ENCODE measurements at places on chromosomes 6 and 20.

GRCh38 chr6:117288083-117288715, 22.8 kb downstream of the VGLL2 start:
- DNase-seq, result no peak

DNA sequence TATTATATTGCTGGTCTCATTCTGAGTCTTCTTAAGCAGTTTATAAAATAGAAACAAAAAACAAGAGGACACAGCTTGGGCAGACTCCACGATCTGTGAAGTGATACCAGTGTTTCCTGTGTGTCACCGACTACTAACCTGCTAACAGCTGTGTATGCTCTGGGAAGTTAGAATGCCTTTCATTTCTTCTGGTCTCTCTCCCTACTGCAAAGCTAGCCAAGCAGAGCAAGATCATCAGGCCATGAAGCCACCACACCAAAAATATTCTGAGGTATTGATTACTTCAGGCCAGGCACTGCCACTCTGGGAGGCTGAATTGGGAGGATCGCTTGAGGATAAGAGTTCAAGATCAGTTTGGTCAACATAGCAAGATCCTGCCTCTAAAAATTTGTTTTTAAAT, 46.9 kb upstream of the SMIM29 start:
- no peak for DNase-seq

DNA sequence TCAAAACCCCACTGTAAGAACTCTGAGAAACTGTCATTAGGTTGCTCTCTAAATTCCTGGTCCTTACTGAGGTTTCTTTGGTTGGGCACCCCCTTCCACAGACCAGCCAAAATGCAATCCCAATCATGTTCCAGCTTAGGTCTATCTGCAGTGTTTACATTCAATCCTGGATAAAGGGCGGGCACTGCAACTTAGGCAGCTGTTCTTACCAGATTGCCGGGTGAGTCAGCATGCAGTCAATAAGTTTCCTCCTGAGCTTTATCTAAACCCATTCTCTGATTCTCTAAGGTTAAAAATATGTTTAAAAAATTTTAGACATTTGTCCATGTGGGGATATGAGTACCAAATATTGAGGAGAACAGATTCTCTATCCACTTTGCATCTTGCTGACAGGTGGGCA, 197.8 kb downstream of the HAO1 start:
- DNase-seq, result no peak

- DNase-seq, result no peak
Measured at GRCh38 chr6:33344701-33345697, 27.5 kb upstream of the ZBTB22 start.

- no peak for DNase-seq
Measured at GRCh38 chr20:47917549-47918070, 132.3 kb upstream of the SULF2 start.

- DNase-seq, result no peak
Measured at GRCh38 chr6:56023829-56024228, 148.4 kb upstream of the BMP5 start.

DNA sequence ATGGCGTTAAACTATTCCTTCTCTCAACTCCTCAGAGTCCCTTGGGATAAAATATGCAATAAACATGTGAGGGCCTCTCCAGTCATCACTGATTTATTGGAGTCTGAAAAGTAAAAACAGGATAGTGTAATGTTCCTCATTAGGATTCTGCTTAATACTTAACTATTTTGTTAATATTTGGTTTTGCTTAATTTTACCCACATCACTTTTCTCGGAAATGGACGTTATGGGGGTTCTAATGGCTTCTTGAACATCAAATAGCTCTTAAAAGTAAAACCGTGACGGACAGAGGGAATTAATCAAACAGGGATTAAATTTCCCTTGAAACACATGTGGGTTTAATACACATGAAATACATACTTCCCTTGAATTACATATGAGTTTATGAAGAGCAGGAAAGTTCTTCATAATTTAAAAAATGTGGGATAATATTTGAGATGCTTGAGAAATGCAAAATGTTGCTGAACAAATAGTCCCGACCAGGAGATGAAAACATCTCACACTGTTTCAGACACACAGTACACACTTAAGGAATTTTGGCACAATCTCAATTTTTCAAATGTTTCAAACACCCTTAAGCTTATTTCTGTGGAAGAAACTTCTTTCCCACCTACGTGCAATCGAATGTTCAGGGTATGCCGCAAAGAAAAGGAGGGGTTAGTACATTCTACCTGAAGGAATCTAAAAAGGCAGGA, 38.4 kb upstream of the EIF2S2 start:
- DNase-seq, result no peak

DNA sequence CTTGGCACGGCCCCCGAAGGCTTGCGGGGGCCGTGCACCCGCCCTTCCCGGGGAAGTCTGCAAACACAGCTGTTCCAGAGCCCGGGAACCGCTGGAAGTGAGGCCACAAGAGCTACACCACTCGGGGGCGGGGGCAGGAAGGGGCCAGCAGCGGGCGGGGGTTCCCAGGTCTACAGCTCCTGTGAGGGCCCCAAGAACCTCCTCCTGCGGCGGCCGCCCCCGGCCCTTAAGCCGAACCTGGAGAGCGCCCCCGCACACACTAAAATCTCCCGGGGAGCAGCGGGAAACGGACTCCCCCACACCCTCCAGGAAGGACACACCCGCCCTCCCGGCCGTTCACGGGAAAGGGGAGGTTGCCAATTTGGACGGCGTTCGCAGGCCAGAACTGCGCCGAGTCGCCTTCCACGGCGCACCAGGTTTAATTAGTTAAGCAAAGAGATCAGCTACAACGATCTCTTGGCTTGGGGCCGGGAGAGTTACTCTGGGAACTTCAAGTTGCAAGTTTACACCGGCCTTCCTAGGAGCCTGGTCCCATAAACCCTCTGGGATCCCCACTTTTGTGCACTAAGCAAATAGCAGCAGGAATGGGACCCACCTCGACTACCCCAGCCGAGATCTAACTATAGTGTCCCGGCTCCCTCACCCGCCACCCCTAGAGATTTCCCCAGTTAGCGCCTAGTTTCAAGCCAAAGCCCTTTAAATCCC, 1.7 kb downstream of the JAG1 start:
- DNase-seq, result peak; percentile 27

- no peak for DNase-seq
Measured at GRCh38 chr6:148325316-148326068, 17.1 kb upstream of the SASH1 start.

GRCh38 chr20:5131502-5131901, 4.7 kb downstream of the CDS2 start:
- DNase-seq, result no peak

- DNase-seq, result no peak
Measured at GRCh38 chr6:41181566-41181965, 18.6 kb upstream of the TREM2 start.

GRCh38 chr6:135826236-135826804, 25.2 kb upstream of the PDE7B start:
- DNase-seq, result no peak

GRCh38 chr20:3767110-3767426, 485 bp downstream of the ADISSP start:
- DNase-seq, result no peak

DNA sequence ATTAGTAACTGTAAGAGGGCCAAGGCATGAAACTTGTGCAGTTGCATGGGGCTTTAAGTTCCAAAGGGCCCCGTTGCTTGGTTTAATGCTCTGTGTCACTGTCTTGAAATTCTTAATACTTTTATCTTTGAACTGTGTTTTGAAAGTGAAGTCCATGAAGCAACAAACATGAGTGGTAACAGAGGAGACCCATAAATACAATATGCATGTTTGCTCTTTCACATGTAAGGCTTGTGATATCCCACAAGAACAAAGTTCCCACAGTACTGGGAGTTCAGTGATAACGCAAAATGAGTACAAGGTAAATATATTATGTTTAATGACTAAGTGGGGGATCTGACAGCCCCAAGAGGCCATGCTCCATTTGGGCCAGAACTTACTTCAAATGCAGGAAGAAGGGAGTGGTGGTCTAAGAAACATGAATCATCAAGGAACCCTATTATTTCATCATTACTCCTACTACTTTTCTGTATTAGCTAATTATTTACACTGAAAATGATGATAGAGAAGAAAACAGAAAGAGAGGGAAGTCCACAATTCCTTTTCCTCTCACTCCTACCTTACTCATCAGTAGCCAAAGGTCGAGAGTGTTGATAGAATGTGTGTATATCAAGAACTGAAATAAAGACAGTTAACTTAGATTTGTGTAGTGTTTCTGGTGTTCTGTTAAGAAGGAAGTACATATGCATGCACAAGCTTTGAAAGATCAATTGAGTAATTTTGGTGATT, 157.3 kb downstream of the PHF3 start:
- no peak for DNase-seq

- DNase-seq, result no peak
Measured at GRCh38 chr20:1391640-1392442, 1.0 kb downstream of the FKBP1A start.

GRCh38 chr6:89273816-89274215, 41.3 kb downstream of the GABRR2 start:
- no peak for DNase-seq

- DNase-seq, result no peak
Measured at GRCh38 chr6:65450451-65450850, 256.6 kb downstream of the EYS start.

DNA sequence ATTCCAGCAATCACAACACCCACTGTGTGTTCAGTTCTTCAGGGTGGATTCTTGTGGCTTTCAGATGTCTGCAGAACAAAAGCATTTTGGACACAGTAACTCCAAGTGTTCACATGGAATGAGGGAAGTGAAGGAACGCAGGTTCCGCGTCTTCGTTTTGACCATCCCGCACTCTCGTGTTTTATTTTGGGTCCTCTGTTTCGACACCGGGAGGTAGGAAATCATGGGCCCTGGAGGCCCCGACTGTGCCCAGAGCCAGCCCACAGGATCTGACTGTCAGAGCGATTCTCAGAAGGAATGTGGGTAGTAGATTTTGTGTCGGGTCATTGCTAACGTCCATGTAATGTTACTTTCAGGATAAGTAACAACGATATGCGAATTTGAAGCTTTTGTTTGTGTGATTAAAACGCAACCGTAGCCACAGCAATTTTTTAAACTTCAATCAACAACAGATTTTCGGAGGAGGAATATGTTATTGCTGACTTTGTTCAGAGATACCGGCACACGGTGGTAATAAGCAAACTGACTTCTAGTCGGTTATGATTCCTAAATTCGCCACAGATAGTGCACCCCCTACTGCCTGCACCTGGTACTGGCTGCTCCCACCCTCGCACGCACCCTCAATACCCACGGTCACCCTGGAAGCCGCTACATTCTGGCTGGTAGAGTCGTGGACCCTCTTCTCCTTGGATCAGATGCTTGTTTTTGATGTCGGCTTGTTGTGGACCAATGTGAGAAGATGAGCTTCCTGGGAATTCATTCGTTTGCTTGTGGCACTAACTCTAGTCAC, 10.5 kb downstream of the NPEPL1 start:
- no peak for DNase-seq

All from posterior cingulate gyrus (tissue), 11 donors.